ENCODE measurements at places on chromosomes 11 and 22.

- DNase-seq: no peak
Measured at GRCh38 chr22:20619045-20619892, 111.9 kb downstream of the MED15 start.

DNA sequence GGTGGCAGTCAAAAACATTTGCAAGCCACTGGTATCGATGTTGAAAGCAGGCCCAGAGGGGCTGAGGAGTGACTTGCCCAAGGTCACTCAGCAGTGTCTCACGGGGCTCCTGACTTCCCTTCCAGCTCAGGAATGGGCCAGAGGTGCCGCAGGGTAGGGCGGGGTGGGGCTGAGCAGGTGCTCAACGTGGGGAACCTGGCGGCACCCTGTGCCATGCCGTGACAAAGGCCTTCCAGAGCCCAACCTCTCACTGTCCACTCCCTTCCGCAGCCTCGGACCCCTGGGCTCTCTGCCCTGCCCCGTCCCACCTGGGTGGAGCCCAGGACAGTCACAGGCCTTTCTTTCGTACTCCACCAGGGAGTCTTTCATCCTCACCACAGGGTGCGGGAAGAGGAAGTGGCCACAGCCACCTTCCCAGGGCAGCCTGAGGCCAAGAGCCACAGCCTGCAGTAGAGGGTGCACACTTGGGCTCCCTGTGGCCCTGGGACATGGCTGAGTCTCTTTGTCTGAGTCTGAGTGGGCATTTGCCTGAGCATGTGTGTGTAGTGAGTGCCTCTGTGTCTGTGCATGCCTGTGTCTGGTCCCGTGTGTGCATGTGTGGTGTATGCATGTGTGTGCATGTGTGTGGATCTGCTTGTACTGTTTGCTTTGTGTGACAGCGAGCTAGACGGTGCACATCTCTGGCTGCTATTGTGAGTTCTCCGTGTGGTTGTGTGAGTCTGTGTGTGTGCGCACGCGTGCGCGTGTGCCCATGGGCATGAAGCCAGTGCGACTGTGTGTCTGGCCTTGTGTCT is 6.0 kb upstream of the LIF start:
- no peak for DNase-seq

GRCh38 chr22:32590556-32590955 is 115.9 kb downstream of the FBXO7 start:
- no peak for DNase-seq

GRCh38 chr11:119344291-119345010 is 2.1 kb downstream of the MFRP start:
- DNase-seq: no peak

- no peak for DNase-seq
Measured at GRCh38 chr11:65014726-65015227, 817 bp downstream of the ARL2 start.
